ENCODE measurements at places on chromosomes 1 and 21. TPM values are rescaled to one million over a fixed set of nuclear protein-coding genes. Genes with fewer than 3 reads are reported as not detected.

DNA sequence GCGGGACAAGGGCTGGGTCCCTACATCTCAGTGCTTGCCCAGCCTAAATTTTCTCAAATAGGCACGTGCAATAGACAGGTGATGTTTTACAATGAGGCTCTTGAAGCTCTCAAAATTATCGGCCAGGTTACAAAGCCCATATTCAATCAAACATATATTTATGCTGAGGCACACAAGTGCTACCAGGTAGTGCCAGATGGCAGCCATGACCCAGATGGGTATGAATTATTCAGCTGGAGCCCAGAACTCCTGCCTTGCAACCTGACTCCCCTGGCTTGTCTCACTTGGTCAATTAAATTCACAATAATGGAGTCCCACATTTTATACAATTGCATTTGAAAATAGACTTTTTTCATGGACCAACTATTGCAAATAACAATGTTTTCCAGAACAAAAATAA lies 12.3 kb upstream of the ADAM30 start:
- no peak for DNase-seq

- peak; percentile 64 for DNase-seq
Measured at GRCh38 chr1:76901158-76901767, 34.0 kb downstream of the ST6GALNAC5 start.

DNA sequence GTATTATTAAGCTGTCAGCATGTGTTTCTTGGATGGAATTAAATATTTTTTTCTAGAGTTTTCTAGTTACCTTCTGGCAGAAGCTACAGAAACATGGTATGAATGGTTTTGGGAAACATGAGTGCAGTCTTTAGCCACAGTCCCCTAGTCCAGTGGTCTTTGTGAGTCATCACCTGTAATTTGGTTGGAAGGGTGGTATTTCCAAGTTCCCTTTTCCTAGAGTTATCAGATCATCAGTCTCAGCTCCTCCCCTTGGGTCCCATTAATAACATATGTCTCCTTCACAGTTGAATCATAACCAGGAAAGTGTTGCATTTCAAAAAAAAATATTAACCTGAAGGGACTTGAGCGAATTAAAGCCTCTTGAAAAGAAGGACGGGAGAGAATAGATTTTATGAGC lies 27.0 kb downstream of the ELAVL4 start:
- DNase-seq: no peak

Gene TRIM63
- not detected for total RNA-seq

Gene SYT14
- 8.6 TPM for total RNA-seq

DNA sequence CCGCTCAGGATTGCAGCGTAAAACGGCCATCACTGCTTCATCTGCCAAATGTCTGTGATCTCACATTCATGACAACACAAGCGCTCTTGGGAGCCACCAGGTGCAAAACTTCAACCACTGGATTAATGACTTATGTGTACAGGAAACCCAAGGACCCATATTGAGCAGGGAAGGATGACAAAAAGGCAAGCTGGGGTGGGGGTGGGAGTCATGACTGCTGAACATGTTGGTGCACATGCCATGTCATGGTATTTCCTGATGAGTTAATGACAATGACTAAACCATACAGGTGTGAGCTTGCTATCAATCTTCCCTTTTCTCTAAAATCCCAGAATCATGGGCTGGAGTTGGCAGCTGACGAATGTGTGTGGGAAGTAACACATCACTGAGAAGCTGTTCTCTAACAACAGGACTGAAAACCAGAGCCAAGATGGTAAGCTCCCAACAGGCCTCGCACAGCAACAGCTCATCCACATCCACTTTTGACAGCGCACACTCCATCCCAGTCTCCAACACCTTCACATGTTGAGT lies 3.1 kb upstream of the SH2D5 start:
- no peak for DNase-seq

DNA sequence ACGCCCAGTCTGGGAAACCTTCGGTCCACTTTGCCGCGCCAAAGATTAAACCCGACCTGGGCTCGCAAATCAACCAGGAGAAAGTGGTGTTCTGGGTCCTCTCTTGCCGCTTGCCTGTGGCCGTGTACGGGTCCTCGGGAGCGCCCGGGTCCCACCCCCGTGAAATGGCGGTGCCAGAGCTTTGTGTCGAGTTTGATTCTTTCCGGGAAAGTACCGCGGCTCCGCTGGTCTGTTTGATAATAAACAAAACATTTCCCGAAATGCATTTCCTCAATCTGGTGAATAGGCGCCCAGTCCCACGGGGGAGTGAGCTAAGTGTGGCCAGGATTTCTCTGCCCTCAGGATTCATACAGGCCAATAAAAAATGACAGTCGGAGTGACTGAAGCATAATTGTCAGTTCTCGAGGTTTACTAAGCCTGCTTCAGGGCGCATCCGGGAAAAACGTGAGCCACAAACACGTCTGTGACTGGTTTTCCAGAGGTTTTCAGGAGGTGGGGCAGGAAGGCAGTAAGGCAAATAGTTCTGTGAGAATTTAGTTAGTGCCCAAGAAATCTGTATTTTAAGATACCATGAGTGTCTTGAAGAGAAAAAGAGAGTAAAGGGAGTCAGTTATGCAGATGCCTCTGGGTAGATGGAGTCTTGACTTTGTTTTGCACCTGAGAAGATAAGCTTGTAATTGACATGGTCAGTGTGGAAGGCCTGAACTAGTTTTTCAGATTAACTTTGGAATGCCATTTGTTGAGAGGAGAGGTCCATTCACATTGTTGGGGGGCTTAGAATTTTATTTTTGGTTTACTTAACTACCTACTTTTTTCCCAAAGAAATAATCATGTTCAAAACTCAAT lies 675 bp downstream of the IFNAR1 start:
- DNase-seq: peak; percentile 76

Gene KDF1
- total RNA-seq: not detected

DNA sequence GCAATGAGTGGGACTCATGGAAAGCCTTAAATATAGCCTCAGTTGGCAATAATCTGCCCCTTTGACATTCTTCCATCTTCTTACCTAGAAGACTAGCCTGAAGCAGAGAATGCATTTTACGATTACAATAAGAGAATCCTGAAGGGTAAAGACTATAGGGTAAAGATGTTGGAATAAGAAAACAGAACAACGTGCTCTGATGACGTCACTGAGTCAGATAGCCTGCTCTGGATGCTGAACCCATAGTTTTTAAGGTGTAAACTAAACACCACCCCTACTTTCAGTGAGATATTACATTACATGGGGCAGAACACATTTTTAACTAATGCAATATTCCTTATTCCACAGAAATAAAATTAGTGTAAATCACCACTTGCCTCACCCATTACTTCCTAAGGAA lies 240.4 kb downstream of the KCNT2 start:
- no peak for DNase-seq

DNA sequence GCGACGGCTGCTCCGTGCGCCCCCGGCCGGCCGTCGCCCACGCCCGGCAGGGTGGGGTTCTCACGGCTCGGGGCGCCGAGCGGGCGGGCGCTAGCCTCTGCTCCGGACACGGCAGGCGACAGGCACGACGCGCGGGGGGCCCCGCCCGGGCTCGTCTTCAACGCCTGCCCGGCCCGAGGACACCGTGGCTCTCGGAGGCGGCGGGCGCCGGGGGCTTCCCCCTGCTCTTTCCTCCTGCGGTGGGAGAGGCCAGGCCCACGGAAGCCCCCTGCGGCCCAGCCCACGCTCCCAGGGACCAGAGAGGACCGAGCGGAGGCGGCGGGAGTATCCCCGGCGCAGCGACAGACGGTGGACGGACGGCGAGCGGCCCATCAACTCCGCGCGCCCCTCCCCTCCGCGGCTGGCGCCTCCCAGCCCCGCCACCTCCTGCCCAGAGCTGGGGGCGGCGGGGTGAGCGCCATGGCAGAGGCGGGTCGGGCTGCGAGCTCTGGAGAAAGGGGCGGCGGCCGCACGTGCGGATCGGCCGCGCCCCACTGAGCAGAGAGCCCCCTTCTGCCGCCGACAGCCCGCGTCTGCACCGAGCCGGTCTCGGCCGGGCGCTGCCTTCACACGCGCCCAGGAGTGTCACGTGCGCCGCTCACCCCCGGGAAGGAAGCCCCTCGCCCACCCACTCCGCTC lies at the start of the genes SHE and TDRD10:
Gene SHE, minus strand, starts transcription at position 347 of the 678 bp plus-strand sequence. CDS start 386 bp downstream, outside the sequence.
Gene TDRD10, plus strand, starts transcription at position 154 of the 678 bp plus-strand sequence. CDS start 4,685 bp downstream, outside the sequence.
- DNase-seq: no peak

GRCh38 chr1:230694991-230695390 lies 18.9 kb downstream of the AGT start:
- DNase-seq: no peak

- DNase-seq: no peak
Measured at GRCh38 chr21:39658066-39658465, 45.3 kb downstream of the B3GALT5 start.

- DNase-seq: no peak
Measured at GRCh38 chr1:147820761-147821297, 60.4 kb upstream of the GJA5 start.

- DNase-seq: no peak
Measured at GRCh38 chr1:236311040-236311439, 29.3 kb upstream of the ERO1B start.

Gene PAQR6
- total RNA-seq: 0.54 TPM

DNA sequence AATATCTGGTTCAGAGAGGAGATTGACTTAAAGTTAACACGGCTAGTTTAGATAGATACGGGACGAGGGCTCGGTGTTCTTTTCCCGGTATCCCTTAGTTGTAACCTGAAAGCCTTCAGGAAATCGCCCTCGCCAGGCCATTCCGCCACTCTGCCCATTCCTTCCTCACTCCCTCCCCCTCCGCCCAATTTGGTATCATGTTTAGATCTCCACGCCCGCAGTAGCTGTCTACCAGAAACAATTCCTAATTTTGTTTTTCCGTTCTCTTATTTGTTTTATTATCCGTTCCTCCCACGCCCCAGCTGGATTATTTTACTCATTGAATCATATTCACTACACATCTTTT lies 685 bp upstream of the VAMP4 start:
- peak; percentile 41 for DNase-seq

Gene ERICH3
- total RNA-seq: not detected

- DNase-seq: no peak
Measured at GRCh38 chr21:42599962-42600361, 53.5 kb upstream of the PDE9A start.

DNA sequence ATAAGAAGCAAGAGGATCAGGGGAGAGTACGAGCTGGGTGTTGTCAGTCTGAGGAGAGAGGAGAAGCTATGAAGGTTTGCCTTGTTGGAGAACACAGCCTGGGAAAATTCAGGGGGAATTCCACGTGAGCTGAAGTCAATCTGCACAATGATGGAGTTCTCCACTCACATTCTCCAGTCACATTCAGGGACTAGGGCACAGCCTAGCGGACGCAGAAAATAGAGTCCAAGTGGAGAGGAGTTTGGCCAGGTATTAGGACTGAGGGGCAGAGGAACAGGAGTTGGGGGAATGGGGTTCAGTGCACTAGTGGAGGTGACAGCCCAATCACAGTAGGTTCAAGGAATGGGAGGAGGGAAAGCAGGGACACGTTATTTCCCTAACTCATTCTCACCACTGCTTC lies 124.0 kb downstream of the KCNH1 start:
- DNase-seq: no peak

- DNase-seq: no peak
Measured at GRCh38 chr1:30607723-30608122, 115.7 kb downstream of the MATN1 start.

Gene APOBEC4
- total RNA-seq: not detected

Gene CTXND2
- total RNA-seq: not detected

Gene C1orf21
- total RNA-seq: 7.4 TPM

Gene HAX1
- 101 TPM for total RNA-seq

Gene MUTYH
- total RNA-seq: 7.9 TPM

GRCh38 chr1:221910222-221910621 lies 168.3 kb upstream of the DUSP10 start:
- no peak for DNase-seq

- DNase-seq: no peak
Measured at GRCh38 chr1:228314658-228315483, 91.8 kb downstream of the TRIM11 start.

- no peak for DNase-seq
Measured at GRCh38 chr1:201190624-201191051, at the start of gene IGFN1. Gene IGFN1, plus strand, starts transcription at chr1:201190824. Its CDS starts 2,470 bp downstream, at chr1:201193294.

- no peak for DNase-seq
Measured at GRCh38 chr1:68131261-68131660, 80.8 kb upstream of the DIRAS3 start.

Gene CLDN17
- total RNA-seq: not detected
